ENCODE measurements at places on chromosomes 6 and 20.

DNA sequence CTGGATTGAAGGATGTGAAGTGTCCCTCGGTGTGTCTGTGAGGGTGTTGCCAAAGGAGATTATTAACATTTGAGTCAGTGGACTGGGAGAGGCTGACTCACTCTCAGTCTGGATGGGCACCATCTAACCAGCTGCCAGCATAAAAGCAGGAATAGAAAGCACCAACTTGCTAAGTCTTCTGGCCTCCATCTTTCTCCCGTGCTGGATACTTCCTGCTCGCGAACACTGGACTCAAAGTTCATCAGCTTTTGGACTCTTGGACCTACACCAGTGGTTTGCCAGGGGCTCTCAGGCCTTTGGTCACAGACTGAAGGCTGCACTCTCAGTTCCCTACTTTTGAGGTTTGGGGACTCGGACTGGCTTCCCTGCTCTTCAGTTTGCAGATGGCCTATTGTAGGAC lies 220.3 kb upstream of the LRFN2 start:
- no peak for DNase-seq

DNA sequence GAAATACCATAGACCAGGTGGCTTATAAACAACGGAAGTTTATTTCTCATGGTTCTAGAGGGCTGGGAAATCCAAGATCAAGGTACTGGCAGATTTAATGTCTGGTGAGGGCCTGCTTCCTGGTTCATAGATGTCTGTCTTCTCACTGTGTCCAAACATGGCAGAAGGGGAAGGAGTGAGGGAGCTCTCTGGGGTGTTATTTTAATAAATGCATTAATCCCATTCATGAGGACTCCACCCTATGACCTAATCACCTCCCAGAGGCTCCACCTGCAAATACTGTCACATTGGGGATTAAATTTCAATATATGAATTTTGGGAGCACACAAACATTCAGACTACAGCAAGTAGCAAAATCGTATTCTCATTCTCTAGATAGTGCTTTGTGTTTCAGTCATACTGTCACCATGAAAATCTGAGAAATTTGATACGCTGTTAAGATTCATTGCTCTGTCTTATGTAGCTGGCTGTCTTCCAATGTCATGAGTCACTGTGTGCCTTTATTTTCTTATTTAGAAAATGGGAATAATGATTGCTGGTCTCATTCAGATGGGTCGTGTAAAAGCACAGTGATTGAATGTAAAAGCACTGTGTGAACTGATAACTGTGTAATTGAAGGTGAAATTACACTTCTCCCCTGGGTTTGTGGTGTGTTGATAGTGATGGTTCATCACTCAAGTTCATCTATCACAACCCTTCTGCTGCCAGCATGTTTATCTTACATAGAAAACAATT lies 8.9 kb upstream of the ERVFRD-1 start:
- no peak for DNase-seq

DNA sequence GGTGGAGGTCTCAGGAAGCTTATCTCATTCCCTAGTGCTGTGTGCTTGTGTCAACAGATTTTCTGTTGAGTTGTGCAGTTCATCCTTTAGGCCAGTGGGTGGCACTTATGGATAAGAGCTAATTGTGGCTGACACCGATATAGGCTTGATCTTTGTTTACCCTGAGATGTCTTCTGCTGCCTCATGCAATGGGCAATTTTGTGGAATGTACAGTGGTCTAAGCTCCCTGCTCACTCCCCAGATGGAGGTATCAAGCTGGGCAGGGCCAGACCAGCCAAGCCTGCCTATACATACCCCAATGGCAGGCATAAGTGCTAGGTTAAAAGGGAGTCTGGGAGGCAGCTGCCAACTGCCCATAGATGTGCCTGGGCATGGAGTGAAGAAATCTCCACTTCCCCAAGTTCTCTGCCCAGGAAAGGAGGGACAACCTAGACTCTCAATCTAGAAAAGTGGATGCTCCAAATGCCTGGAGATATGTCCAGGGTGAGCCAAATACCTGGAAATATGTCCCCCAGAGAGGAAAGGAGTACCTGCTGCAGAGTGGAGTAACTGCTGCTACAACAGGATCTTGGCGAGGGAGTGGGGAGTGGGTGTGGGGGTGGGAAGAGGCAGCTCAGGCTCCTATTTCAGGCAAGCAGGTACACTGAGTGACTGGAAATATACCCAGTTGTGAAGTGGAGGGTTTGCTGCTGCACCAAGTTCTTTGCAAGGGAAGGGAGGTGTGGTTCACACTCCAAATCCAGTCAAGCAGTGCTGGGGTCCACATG lies 53.2 kb upstream of the ARG1 start:
- DNase-seq, result no peak

DNA sequence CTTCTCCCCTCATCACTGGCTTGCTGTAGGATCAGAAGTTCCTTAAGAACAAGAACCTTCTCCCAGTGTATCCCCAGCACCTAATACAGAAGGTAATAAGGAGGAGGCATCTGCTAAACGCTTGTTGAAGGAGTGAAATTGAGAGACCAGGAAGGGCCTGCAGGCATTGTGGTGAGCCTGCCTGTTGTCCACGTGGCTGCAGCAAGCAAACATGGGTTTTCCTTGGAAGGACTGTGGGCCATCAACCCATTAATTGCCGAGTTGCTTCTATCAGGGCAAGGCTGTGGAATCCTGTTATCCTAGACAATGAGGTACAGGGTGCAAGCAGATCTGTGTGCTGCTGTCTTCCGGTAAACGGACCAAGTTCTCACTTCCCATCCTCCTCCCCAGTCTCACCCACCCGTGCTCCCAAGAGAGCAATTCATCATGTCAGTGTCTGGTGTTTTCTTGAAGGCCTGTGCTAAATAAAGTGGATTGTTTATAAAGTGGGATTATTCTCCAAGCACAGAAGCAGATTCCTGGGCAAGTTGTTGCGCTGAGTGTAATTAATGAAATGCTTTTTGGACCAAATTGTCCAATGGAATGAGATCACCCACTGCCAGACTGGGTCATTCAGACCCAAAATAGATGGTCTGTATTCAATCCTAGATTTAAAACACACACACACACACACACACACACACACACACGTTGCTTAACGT lies 164.6 kb upstream of the CDYL start:
- no peak for DNase-seq

GRCh38 chr6:108920751-108921150 lies 72.5 kb downstream of the ARMC2 start:
- no peak for DNase-seq

DNA sequence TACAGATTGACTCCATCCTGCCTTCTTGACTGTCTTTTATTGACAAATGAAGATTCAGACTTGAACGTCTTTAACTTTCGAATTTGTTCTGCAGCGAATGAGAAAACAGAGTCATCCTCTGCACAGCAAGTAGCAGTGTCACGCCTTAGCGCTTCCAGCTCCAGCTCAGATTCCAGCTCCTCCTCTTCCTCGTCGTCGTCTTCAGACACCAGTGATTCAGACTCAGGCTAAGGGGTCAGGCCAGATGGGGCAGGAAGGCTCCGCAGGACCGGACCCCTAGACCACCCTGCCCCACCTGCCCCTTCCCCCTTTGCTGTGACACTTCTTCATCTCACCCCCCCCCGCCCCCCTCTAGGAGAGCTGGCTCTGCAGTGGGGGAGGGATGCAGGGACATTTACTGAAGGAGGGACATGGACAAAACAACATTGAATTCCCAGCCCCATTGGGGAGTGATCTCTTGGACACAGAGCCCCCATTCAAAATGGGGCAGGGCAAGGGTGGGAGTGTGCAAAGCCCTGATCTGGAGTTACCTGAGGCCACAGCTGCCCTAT lies 12.2 kb downstream of the BRD2 start:
- DNase-seq, result no peak

DNA sequence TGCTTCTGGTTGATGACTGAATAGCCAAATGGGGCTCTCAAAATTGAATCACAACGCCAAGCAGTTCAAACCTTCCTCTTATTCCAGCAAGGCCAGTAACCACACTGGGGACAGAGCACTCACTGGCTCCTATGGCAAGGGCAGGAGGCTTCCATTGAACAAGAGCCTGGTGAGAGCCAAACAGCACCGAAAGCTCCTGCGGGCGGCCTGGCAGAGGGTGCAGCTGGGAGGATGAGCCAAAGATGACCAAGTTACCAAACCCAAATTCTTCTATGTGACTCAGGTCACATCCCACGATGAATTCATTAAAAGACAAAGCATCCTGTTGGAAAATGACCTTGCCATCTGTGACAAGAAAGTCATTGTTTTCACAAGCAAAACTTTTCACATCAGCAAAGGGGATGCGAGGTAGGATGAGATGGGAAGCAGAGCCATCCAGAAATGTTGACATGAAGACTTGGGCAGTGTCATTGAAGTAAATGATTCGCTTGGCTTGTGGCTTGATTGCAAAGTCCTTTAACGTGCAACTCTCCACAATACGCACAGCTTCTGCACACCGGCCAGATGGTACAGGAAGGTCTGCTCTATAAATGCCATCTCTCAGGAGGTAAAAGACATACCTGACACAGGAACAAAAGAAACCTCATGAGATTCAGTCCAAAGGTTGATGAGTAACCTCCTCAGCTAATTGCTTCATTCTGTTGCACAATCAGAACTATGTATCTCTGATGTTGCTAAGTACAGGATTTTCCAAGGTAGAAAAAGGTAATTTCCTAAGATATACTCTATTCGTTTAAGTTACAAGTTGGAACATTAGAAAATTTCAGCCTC lies 36.3 kb downstream of the ROS1 start:
- DNase-seq, result no peak

- DNase-seq, result no peak
Measured at GRCh38 chr6:104704191-104704590, 155.5 kb downstream of the HACE1 start.

DNA sequence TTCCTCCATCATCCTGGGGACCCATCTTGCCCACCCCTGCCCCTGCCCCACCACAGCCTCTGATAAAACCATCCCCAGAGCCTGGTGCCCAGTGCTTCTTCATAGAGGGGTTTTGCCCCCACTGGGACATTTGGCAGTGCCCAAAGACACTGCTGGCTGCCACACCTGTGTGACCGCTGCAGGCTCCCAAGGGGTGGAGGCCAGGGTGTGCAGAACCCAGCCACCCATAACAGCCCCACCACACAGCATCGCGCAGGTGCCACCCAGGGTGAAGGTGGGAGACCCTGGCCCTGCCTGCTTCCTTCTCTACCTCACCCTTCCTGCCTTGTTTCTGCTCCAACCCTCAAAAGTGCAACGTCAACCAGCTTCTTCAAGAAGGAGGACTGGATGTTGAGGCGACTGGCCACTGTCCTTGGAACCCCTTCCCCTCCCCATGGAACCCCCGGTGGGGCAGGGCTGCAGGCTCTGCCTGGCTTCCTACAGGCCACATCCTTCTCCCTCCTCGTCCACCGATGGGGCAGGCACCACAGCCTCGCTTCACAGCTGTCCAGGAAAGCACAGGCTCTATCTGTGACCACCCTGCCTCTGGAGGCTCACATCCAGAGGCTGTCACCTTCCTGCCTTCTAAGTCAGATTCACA lies 79.2 kb upstream of the MPC1 start:
- no peak for DNase-seq

- no peak for DNase-seq
Measured at GRCh38 chr20:48025661-48026060, 240.4 kb upstream of the SULF2 start.

GRCh38 chr6:68368845-68369244 lies 266.2 kb upstream of the ADGRB3 start:
- DNase-seq, result no peak

GRCh38 chr6:14875481-14876063 lies 370.3 kb upstream of the JARID2 start:
- DNase-seq, result no peak

DNA sequence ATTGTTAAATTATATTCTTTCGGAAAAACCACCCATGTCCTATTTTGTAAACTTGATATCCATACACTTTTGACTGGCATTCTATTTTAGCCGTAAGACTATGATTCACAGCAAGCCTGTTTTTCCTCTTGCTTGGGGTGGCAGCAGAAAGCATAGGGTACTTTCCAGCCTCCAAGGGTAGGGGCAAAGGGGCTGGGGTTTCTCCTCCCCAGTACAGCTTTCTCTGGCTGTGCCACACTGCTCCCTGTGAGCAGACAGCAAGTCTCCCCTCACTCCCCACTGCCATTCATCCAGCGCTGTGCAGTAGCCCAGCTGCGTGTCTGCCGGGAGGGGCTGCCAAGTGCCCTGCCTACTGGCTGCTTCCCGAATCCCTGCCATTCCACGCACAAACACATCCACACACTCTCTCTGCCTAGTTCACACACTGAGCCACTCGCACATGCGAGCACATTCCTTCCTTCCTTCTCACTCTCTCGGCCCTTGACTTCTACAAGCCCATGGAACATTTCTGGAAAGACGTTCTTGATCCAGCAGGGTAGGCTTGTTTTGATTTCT lies 2.1 kb upstream of the ESR1 start:
- DNase-seq, result no peak

- DNase-seq, result no peak
Measured at GRCh38 chr20:7585126-7585679, 355.1 kb downstream of the HAO1 start.

DNA sequence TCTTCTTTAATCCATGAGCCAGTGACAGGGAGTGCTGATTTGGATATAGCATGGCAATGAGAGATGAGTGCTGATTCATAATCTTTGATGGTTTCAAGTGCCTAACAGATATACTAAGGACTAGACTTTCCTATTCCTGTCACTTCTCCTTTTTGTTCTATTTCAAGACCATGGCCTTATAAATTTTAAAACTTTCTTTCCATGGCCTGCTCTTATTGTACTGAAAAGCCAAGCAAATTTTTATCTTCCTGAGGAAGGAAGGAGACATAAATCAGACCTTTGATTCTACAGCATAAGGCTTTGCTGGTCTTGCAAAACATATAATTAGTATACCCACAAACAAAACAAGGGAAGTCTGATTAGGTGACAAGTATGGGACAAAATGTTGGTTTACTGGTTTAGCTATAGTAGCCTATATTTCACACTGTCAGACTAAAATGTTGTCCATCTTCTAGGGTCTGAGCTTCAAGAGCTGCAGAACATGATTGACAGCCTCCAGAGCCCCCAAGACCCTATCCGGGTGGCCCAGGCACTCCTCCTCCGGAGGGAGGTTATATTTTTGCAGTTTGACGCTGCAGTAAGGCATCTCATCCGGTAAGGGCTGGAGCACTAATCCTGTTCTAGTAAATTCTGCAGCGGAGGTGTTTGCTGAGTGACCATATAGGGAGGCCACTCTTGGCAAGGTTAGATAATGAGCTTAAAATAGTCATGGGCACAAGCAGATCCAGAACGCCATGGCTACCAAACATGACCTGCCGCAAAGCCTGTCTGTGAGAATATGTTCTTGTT lies 82.3 kb downstream of the CD164 start:
- no peak for DNase-seq

GRCh38 chr20:1299522-1299921 lies 29.4 kb downstream of the SDCBP2 start:
- DNase-seq, result no peak

- no peak for DNase-seq
Measured at GRCh38 chr20:41116282-41116956, 20.9 kb upstream of the PLCG1 start.

- DNase-seq, result no peak
Measured at GRCh38 chr6:7207720-7208119, 100.0 kb downstream of the RREB1 start.

All from cortex of kidney (tissue), 1 donor.